ENCODE measurements at places on chromosomes 2 and 18. TPM values are rescaled to one million over a fixed set of nuclear protein-coding genes. Genes with fewer than 3 reads are reported as not detected.

PLCD4 gene
- polyA plus RNA-seq = not detected

ECEL1 gene
- polyA plus RNA-seq = not detected

ITPRIPL1 gene
- polyA plus RNA-seq = 17.5 TPM

SNRNP27 gene
- 59.1 TPM for polyA plus RNA-seq

EFR3B gene
- polyA plus RNA-seq = 0.15 TPM

EXOC6B gene
- polyA plus RNA-seq = 2.0 TPM

TCF7L1 gene
- polyA plus RNA-seq = not detected

GLI2 gene
- polyA plus RNA-seq = not detected

PAX8 gene
- polyA plus RNA-seq = 0.52 TPM

REG3A gene
- not detected for polyA plus RNA-seq

ANKRD30B gene
- polyA plus RNA-seq = not detected

RAPGEF4 gene
- not detected for polyA plus RNA-seq

POTEC gene
- not detected for polyA plus RNA-seq

VIT gene
- not detected for polyA plus RNA-seq

SLC16A14 gene
- 0.14 TPM for polyA plus RNA-seq

TUBA4A gene
- polyA plus RNA-seq = 261 TPM

LIMS3 gene
- polyA plus RNA-seq = 3.2 TPM

Measured in CD4-positive, CD25-positive, alpha-beta regulatory T cell (primary cell).